ENCODE measurements at places on chromosomes 11 and 22.

- DNase-seq = no peak
Measured at GRCh38 chr11:11701070-11701469, 79.3 kb upstream of the GALNT18 start.

DNA sequence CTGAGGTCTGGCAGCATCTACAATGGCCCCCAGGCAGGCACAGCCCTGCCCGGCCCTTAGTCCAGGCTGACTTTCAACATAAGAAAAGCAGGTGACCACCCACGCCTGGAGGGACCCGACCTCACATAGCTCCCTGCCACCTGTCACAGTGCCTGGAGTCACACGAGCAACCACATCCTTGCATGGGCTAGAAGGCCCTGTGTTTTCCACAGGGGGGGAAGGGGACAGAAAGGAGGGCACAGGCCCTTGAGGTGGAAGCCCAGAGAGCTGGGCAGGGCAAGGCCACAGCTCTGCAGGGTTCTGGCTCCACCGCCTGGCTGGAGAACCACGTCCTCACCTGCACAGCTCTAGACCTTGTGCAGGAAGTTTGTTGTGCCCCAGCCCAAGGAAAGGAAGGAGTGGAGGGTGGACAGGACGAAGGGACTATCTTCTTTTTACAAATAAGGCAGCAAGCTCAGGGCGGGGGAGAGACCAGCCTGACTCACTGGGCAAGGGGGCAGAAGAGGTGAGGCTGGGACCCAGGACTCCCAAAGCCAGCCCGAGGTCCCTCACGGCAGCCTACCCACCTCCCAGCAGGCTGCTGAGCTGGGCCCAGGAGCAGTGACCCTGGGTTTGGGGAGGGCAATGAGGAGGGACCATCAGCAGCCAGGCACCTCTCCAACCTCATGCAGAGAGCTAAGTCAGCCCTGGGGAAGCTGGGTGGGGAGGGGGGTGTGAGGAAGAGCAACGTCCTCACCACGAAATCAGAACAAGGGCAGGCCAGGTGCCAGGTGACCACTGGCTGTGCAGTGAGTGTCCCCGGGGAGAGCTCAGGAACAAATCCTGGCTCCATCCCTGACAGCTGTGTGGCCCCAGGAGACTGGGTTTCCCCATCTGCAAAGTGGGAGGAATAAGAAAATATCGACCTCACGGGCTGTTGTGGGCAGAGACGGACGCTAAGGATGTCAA lies 4.3 kb downstream of the C1QTNF6 start:
- no peak for DNase-seq

DNA sequence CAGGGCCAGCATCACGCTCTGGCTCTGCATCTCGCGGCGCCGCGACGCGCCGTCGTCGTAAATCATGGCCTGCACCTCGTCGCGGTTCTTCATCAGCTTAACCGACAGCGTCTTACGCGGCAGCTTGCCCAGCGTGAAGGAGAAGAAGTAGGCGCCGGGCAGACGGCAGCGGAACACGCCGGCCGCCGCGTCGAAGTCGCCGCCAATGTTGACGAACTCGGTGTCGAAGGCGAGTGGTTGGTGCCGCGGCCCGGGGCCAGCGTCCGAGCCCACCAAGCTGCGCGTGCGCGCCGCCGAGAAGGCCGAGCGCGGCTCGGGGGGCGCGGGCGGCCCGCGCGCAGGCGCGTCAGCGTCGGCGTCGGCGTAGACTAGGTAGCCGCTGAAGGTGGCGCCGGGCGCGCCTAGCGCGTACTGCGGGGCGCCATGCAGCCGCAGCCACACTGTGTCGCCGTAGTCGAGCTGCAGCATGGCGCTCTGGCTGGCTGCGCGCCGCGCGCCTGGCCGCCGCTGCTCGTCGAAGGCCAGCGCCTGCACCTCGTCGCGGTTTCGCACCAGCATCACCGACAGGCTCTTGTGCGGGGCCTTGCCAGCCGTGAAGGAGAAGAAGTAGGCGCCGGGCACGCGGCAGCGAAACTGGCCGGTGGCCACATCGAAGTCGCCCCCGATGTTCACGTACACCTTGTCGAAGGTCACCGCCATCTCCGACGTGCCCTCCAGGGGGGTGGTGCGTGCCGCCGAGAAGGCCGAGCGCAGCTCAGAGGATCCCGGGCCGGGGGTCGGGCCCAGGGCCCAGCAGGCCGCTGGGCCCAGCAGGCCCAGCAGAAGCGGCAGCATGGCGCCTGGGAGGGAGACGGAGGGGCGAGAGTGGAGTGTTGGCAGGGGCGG lies 3.7 kb downstream of the FAM180B start:
- DNase-seq = no peak

- no peak for DNase-seq
Measured at GRCh38 chr11:69609351-69609750, 31.6 kb upstream of the CCND1 start.

- no peak for DNase-seq
Measured at GRCh38 chr11:64410404-64410734, 51.4 kb downstream of the RPS6KA4 start.

GRCh38 chr22:40965936-40966725 lies 15.0 kb downstream of the RBX1 start:
- DNase-seq = no peak

- DNase-seq = no peak
Measured at GRCh38 chr11:48094643-48095339, 114.4 kb downstream of the PTPRJ start.

GRCh38 chr11:112216561-112217105 lies 9.6 kb upstream of the PTS start:
- no peak for DNase-seq

Data from stimulated activated CD8-positive, alpha-beta memory T cell treated with anti-CD3 and anti-CD28 coated beads, Interleukin-4, amount 100 ng/mL, for 4 hours (primary cell).